ENCODE measurements at places on chromosomes 16 and 17. TPM values are rescaled to one million over a fixed set of nuclear protein-coding genes. Genes with fewer than 3 reads are reported as not detected.

Gene ACE
- 12.2 TPM for total RNA-seq

- H3K27ac ChIP-seq: no peak overlapping the region
- H3K27me3 ChIP-seq: peaks cover 9% of the 10 kb centered on the region
- peaks cover 26% of the 10 kb centered on the region for H3K4me1 ChIP-seq
- H3K4me3 ChIP-seq: no peak overlapping the region
- DNase-seq: no peak
These were observed 24.7 kb upstream of the TOB1 start for GRCh38 chr17:50890675-50891516.

GRCh38 chr17:30520436-30520835 lies 43.2 kb downstream of the GOSR1 start:
- no peak for DNase-seq
- H3K27me3 ChIP-seq: no peaks in the 10 kb centered on the region
- H3K4me3 ChIP-seq: no peak overlapping the region
- no peak overlapping the region for H3K27ac ChIP-seq
- peaks cover 4% of the 10 kb centered on the region for H3K4me1 ChIP-seq
- H3K36me3 ChIP-seq: peaks cover 44% of the 10 kb centered on the region

DNA sequence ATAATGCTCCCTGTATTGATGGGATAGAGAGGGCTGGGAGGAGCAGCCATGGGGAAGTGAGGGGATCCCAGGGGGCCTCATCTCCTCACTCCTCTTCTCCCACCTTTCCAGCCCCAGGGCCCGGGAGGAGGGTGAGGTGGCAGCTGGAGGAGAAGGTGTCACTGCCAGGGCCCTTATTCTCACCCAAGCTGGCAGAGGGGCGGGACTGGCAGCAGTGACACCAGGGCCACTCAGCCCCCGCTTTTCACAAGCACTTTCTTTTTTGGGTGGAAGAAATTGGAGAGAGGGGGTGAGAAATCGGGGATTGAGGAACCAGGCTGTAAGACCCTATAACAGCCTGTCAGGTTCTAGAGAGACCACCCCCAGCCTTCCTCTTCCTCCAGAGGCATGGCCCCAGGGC lies 2.4 kb upstream of the TBX21 start:
- H3K27me3 ChIP-seq: no peaks in the 10 kb centered on the region
- no peak for DNase-seq
- peaks cover 71% of the 10 kb centered on the region for H3K4me1 ChIP-seq
- peaks cover 18% of the 10 kb centered on the region for H3K36me3 ChIP-seq
